ENCODE measurements at places on chromosomes 3 and 15.
A peak's percentile ranks its signal among the peaks of the same experiment; 100 is the strongest.

GRCh38 chr3:68997887-68998286 lies 15.6 kb downstream of the EOGT start:
- no peak for DNase-seq

- DNase-seq = peak; percentile 64
Measured at GRCh38 chr3:54427941-54428871, 305.9 kb downstream of the CACNA2D3 start.

GRCh38 chr3:34475851-34476250 lies 677.4 kb downstream of the PDCD6IP start:
- no peak for DNase-seq

GRCh38 chr3:132134611-132135010 lies 99.8 kb upstream of the CPNE4 start:
- no peak for DNase-seq

- DNase-seq = peak; percentile 8
Measured at GRCh38 chr3:57646723-57647122, 46.2 kb downstream of the DENND6A start.

DNA sequence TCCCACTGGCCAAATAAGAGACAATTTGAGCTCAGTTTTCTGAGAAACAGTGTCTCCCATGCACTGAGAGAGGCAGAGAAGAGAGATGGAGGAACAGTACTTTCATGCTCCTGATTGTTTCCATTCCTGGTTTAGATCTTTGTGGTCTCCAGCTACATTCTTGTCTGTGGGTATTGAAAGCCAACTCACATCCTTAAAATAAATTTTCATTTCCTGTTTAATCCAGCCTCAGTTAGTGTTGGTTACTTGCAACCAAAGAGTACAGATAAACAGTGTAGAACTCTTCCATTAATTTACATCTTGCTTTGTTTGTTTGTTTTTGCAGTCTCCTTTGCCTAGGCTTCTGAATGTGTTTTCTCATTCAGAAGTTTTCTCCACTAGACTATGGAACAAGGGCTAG lies 123.7 kb upstream of the CLSTN2 start:
- no peak for DNase-seq

DNA sequence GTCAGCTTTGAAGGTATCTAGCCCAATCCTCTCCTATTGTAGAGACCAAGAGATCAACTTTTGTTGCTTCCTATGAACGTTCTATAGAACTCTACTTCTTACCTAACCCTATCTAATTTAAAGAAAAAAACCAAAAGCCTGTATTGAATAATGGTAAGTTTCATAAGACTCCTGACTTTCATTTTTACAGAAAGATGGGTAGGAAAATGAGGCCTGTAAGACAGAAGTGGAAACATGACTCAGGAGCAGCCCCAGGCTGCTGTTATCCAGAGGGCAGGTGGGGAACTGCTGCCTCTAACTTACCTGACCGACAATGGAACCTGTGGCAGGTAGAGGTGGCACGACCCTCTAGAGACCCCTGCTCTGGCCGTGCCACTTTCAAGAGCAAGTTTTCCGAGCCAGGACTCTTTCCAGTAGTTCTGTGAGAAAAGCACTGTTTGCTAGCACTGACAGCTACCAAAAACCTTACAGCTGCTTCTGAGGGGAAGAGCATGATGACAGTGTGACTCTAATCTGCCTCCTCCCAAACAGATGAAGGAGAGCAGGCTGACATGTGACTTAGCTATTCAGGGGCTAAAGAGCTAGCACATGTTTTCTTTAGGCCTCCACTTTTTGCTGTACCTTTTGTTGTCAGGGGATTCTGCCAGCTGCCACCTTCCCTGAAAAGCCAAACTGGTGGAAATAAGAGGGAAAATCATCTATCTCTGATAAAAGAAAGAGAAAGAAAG lies 17.5 kb downstream of the POPDC2 start:
- peak; percentile 57 for DNase-seq

- DNase-seq = peak; percentile 58
Measured at GRCh38 chr3:128322030-128323022, 144.4 kb downstream of the DNAJB8 start.

DNA sequence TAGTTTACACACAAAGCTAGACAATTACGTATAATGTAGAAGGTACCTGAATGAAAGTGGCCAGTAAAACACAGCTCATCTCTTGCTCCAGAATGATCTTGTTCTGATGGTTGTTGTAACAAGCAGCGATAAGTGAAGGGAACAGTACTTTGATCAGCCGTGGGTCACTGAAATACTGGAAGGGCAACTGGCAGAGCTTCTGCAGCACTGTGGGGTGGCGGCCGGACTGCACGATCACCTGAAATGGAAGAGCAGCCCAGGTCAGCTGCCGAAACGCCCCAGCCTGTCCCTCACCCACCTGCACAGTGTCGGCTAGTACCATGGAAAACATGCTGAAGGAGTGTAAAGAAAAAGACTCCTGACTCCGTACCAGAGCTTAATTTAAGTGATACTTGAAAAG lies 17.3 kb downstream of the ISL2 start:
- DNase-seq = no peak

GRCh38 chr3:98885851-98886250 lies 15.6 kb downstream of the DCBLD2 start:
- DNase-seq = no peak

DNA sequence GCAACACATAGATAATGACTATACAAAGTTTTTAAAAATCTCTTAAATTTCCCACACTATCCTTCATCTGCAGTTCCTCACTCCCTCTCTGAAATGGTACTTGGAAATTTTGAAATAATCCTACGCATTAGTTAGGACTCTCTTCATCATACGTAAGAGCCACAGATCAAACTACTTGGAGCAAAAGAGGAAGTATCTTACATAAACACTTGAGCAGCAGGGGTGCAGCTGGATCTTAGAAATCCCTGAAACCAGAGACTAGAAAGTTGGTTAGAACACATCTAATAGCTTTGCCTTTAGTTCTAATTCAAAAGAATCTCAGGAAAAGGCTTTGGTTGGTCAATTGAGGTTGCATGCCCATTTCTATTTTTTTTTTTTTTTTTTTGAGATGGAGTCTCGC lies 38.8 kb upstream of the ZNF445 start:
- no peak for DNase-seq

GRCh38 chr3:153285194-153285641 lies 123.2 kb downstream of the RAP2B start:
- DNase-seq = peak; percentile 54

DNA sequence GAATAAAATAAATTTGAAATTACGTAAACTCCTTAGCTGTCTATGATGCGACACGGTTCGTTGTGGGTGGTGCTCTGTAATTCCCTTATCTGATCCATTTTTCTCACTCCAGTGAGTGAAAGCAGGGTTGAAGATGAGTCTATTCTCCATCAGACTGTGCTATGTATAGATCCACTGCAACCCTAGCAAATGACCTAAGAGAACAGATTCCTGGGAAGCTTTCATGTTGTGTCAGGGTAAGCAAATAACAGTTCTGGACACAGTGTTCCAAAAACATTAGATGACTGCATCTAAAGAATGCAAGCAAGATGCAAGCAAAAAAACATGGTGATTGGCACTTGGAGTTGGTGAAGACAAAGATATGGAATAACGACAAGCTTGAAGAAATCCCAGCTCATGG lies 239.3 kb downstream of the SLC9A9 start:
- no peak for DNase-seq

- DNase-seq = no peak
Measured at GRCh38 chr15:100972975-100973350, 53.8 kb downstream of the LRRK1 start.

DNA sequence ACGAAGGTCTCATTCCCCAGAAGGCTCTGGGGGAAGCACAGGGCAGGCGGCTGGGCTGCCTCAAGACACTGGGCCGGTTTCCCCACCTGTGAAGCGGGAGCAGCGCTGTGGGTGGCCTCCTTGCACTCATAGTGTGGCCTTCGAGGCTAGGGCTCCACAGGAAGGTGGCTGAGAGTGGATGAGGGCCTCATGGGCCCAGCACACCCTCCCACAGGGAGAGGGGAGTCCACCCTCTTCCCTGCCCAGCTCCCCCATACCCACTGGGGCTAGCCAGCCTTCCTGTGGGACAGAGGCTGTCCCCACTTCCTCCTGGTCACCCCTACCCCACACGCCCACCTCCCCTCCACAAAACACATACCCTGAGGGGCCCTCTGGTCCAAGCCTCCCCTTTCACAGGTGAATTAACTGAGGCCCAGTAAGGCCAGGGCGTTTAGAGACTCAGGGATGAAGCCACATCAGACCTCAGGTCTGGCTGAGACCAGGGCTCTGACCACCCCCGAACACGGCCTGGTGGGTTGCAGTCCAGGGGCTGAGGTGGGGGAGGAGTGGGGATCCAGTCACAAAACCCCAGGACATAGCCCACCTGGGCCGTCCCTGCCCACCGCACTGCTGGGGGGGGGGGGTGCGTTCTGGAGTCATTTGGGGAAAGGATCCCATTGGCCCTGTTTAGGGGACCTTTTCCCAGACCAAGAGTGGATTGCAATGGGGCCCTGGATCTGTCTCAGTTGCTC lies 1.1 kb downstream of the ANPEP start:
- no peak for DNase-seq

DNA sequence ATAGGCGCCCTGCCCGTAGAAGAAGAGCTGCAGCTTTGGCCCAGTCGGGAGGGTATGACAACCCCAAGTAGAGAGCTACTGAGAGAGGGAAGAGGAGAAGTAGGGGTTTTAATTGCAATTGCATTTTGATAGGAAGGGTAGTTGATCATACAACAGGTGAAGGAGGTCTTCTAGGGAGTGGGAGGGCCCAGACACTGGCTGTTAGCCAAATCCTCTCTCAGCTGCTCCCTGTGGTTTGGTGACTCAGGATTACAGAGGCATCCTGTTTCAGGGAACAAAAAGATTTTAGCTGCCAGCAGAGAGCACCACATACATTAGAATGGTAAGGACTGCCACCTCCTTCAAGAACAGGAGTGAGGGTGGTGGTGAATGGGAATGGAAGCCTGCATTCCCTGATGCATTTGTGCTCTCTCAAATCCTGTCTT lies 408.9 kb upstream of the THBS1 start:
- peak; percentile 34 for DNase-seq

- no peak for DNase-seq
Measured at GRCh38 chr3:133096900-133097613, 58.9 kb downstream of the TMEM108 start.

GRCh38 chr3:122893754-122894668 lies 99.1 kb downstream of the SLC49A4 start:
- no peak for DNase-seq

DNA sequence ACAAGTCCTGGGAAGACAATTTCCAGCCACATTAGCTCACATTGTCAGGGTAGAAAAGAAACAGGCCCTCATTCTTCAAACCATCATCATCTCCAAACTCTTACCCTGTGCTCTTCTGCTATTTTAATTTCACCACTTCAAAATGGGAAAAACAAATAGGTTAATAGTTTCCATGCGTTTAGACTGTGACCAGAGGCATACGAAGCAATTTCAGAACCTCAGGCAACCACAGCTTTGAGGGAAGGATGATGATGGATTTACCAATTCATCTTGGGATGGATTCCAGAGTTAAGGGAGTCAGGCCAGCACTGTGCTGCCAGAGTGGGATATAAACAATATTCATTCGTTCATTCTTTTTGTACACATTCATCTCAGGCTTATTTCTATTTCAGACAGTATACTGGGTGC lies 307.8 kb upstream of the TPRG1 start:
- DNase-seq = no peak

DNA sequence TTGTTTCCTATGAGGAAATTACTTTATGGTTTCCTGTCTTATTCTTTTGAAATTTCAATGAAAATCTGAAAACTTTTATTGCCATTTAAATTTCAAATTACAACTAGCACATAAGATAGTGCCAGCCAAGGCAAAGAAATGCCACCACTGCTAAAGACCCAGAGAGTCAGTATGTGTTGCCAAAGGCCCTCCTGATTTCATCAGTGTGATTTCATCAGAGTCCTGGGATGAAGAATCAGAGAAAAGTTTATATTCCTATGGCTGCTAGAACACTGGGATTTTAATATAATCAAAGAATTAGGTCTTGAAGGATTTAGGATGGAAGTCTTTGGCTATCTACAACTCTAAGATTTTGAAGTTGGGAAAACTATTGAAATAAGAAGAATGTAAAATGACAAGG lies 434.2 kb upstream of the CCDC54 start:
- DNase-seq = no peak

DNA sequence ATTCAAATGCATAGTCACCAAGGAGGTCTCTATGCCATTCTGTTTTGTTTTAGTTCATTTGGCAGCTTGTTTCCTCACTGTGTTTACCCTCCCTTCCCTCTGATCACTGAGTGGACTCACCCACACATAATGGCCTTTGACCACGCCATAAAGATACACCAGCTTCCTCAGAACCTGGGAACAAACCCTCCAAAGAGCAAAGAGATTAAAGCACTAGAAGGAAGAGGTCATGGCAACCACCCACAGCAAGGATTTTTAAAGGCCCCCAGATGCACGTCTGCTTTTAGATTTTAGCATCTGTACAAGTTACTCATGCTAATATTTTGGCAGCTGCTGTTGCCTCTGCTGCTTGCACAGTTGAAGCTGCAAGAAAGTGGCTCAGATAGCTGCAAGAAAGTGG lies 47.9 kb upstream of the CADPS start:
- DNase-seq = no peak

- DNase-seq = no peak
Measured at GRCh38 chr3:138439646-138440045, 5.2 kb downstream of the ESYT3 start.

DNA sequence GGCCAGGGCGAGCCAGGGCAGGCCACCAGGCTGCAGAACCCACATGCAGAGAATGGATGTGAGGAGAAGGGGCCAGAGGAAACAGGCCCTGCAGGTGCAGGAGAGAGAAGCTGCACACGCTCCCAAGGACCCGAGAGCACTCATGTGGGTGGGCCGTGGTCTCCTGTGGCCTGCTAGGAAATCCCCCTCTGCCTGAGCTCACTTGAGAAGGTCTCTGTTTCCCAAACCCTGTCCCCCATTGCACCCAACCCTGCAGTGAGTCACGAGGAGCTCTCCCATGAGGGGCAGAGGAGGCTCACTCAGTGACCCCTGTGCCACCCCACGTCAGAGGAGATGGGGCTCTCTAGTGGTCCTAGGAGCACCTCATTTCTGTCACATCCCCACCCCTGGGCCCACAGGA lies 111.1 kb downstream of the KLF13 start:
- no peak for DNase-seq

- no peak for DNase-seq
Measured at GRCh38 chr3:42638339-42638842, 15.1 kb upstream of the ZBTB47 start.

DNA sequence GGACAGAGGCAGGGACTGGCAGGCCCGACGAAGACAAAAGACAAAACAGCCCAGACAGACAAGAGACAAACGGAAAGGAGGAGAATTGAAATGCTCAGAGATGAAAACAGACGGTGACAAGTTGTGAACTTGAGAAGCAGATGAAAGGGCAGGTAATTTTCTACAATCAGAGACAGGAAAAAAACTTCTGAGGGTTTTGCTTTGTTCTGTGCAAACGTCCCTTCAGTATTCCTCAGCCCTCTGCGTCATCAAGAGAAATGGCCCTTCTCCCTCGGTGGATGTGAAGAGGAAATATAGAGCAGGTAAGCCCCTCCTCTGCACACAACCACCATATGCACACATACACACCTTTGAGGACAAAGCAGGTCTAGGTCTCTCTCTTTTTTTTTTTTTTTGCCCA lies 206.6 kb downstream of the UACA start:
- no peak for DNase-seq

Measured in erythroblast (primary cell).